ENCODE measurements at places on chromosomes 2 and 18.

DNA sequence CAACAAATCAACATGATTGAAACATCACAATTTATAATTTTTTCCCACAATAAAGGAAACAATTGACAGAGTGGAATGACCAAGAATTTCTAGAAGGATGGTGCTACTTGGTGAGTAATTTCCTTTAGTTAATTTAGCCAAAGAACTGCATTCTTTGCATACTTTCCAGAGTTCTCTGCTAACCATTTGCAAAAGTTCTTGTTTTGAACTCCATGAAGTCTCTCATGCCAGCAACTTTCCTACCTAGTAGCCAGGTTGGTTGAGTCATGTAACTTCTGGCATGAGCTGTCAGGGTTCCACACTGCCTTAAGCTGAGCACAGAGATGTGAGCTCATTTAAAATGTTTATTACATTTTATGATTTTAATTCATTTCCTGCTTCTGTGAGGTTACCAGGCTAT lies 539.6 kb downstream of the PID1 start:
- no peak for DNase-seq

DNA sequence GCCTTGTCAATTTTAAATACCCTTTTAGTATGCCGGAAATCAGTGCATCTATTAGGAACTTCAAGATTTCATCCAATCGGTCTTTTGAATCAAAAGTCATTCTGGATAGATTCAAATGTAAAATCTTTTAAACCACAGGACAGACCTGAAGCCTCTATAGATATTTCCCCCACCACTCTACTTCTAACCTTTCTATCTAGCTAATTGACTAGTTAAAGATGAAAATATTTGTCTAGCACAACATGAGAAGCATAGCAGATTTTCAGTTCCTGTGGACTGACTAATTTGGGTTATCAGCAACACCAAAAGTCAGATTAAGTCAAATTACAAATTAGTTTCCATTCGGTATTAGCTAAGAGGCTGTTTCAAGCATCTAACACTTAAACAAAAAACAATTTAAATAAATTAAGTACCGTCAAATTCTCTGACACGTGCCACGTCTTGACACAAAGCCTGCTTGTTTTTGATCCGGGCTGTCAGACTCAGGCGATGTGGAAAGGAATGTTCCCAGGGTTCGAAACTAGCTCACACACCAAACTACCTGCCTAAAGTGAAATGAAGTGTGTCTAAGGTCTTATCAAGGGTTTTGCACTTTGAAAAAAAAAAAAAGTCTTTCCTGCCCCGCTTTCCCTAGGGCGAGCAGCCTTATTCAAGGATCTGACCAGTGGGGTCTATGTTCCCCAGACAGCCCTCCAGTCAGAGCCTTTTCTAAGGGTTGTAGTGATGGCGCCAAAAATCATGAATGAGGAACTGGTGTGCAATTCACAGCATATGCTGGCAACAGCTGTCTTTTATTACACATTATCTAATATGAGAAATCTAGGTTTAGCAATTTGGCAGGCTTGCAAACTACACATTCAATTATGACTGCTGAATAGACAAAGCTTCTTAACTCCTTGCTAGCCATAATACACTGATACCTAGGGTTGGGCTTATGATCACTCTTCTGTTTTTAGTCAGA lies 4.7 kb downstream of the CYTIP start:
- DNase-seq: no peak

DNA sequence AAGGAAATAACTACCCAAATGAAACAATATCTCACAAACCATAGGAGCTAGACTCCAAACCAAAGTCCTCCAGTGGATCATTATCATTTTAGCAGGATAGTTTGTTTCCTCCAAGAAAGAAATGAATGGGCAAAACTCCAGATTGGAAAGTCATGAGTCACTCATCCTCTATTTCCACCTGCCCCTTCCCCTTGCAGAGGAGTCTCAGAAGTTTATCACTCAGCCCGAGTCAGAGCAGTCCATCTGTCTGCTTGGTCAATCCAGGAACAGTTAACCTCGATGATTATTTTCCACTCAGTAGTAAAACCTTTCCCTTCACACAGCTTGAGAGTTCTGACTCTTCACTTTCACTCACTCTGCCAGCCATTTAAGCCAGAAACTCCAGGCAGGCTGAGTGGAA lies 462.2 kb downstream of the BCL11A start:
- DNase-seq: no peak

DNA sequence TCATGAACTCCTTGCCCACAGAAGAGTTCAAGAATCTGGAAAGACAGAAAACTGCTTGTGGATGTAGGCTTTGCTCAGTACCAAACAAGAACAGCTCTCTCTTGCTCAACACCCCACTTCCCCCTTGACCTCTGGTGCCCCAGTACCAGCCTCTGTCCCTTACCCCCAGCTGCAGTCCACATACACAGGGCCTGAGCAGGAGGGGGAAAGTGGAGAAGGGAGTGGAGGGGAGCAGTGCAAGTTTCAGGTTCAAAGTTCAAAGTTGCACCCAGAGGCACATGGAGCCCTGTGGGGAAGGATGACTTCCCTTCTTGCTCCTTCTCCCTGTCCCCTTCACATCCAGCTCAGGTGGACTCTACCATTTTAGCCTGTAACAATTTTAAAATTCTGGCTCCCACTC lies 61.1 kb upstream of the LPIN2 start:
- DNase-seq: no peak

DNA sequence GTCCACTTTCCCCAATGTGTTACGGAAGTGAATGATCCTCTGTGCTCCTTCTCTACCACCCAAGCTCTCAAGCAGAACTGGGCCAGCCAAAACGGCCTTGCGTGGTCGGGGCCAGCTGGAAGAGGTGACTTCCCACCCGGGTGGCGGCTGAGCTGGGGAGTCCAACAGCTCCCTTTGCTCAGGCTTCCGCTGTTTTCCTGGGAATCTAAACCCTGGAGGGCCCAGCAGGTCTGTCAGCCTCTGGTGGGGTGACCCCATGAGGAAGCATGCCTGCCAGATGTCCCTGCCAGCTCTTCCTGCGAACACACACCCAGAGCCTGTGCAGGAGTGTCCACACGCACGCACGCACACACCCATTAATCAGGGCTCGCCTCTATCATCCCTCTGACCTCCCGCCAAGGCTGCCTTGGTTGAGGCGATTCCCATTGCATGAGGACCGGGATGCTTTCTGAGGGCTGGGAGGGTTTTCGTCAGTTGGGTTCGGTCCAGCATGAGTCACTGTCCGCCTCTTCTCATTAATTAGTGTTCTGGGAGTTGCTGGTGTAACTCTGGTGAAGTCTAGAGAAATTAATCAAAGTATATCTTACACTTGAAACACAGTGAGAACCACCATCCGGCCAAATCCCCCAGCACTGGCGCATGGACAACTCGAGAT lies 90.6 kb downstream of the TWIST2 start:
- no peak for DNase-seq

DNA sequence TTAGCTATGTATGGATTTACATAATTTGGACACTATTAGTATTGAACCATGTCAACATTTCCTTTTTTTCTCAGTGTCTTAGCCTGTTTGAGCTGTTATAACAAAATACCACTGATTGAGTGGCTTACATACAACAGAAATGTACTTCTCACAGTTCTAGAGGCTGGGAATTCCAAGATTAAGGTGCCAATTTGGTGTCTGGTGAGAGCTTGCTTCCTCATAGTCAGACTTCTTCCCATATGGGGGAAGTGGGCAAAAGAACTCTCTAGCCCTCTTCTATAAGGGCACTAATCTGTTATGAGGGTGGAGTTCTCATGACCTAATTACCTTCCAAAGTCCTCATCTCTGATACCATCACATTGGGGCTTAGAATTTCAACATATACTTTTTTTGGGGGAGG lies 12.6 kb downstream of the ZNF804A start:
- no peak for DNase-seq

GRCh38 chr18:28455971-28456370 lies 279.0 kb upstream of the CDH2 start:
- no peak for DNase-seq

DNA sequence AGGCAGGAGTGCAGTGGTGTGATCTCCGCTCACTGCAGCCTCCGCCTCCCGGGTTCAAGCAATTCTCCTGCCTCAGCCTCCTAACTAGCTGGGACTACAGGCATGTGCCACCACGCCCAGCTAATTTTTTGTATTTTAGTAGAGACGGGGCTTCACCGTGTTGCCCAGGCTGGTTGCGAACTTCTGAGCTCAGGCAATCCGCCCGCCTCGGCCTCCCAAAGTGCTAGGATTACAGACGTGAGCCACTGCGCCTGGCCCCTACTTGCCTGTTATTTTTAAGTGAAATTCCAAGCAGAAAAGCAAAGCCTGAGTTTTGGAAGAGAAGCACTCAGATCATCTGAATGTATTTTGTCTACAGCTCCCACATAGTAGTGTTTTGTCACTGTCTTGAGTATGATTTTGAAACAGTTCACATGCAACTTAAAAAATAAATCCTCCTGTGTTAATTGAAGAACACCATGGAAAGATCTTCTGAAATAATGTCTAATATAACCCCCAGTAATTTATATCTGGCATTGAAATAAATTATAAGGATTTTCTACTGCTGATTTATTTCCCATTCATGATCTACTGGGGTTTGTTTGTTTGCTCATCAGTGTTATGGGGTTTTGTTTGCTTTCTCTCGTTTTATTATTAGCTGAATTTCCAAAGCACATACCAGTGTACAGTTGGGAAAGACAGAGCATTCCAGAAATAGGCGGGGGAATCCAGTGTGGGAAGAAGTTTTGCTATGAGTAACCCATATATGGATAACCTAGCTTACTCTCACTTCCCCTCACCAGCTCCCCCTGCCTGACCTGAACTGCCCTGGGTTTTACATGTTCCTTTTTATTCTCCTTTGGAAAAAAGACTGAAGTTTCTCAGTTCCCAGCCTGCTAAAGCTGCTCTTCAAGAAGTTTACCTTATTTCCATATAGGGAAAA lies 80.1 kb upstream of the MAP3K20 start:
- no peak for DNase-seq

- no peak for DNase-seq
These were observed 303.5 kb upstream of the ZNF804A start for GRCh38 chr2:184294831-184295230.

- no peak for DNase-seq
These were observed 118.6 kb downstream of the FEZ2 start for GRCh38 chr2:36479406-36479805.

DNA sequence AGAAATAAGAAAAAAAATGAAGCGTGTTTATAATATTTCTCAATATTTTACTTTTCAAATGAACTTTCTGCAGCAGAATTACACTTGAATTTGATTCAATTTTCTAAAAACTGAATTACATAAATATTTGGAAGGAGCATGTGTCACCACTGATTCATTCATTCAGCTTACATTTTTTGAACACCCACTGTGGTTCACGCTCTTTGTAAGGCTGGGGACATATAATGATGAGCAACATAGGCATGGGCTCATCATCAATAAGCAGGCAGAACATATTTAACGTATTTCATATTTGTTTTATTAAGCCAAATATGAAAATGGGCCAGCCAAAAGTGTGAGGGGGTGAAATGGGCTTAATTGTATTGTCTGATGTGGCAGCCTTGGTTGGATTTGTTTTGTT lies 209.1 kb downstream of the CTNNA2 start:
- no peak for DNase-seq

GRCh38 chr18:8177330-8178016 lies 431.8 kb upstream of the RAB12 start:
- no peak for DNase-seq

DNA sequence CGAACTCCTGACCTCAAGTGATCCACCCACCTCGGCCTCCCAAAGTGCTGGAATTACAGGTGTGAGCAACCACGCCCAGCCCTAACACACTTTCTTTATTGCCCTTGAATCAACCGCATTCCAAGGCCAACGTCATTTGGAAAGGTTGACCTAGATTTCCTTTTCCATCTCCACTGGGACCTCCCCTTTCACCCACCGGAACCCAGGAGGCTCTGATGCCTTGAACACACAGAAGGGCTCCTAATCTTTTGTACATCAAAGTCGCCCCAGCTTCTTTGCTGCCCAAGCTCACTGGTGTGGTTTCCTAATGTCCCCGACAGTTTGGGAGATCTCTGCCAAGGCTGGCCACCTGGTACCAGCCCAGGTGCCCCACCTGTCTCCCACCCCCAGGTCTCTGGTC lies 46.2 kb upstream of the CAB39 start:
- DNase-seq: no peak

DNA sequence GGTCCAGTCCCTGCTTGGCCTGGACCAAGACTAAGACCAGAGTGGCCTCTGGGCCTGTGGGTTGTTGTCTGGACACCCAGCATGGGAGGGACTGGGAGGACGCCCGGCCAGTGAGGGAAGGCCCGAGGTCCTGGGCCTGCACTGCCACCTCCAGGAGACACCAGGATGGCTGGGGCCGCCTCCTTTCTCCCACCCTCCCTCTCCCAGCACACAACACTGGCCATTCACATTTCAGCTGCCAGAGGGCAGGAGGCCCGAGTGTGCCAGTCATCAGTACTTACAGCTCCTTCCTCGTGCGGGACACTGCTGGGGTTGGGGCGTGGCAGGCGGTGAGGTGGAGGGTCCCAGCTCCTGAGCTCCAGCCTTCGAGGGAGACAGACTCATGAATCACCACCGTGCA lies 133.5 kb downstream of the ASB1 start:
- DNase-seq: no peak

DNA sequence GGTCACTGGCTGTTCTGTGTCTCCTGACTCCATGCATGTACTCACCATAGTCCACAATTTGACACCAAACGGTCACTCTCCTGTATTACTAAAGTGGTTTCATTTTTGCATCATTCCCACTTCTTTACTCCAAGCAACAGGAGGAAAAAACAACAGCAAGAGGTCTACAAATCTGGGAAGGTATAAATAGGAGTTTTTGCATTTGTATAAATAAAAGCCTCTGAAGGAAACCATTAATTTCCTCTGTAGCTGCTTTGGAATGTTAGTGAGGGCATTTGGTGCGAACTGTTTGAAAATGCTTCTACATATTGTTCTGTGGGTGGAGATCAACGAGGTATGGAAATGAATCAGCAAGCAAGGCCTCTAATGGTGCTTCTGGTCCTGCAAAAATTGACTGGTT lies 148.5 kb upstream of the DLX2 start:
- DNase-seq: no peak

DNA sequence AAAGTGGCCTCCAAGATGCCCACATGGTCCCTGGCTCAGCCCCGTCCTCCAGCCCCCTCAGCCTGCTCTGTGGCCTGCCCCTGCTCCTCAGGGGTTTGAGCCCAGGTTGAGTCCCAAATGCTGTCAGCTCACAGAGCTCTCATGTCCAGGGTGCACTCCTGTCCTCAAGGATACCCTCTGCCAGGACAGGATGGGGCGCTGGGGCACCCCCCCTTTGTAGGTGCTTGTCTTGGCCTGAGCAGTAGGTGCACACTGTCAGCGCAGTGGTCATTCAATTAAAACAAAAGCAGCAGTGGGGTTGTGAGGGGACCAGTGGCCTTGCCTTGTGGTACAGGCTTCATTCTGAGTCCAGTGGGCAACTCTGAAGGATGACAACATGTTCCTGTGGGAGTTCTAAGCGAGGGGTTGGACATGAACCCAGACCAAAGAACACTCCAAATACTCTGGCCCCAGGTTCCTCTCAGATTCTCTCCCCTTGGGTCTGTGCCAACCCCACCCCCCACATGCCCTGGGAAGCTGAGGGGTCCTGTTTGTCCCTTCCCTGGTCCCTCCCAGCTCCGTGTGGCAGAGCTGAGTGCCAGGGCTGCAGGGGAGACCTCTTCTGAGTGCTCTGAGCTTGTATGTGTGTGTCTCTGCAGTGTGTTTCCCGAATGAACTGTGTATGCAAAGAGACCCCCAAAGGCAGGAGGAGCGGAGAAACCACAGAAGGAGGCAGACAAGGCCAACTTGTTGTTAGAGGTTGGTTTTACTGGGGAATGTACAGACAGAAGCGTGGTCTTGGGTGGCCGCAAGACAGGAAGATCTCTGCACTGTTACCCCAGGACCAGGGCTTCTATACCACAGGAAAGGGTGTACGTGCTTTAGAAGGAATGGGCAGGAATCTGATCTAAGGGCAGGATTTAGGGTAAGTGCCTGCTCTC lies 155.6 kb upstream of the HS6ST1 start:
- DNase-seq: no peak
